WTC11 (cell line): ENCODE measurements at places on chromosomes 5 and 9. TPM values are rescaled to one million over a fixed set of nuclear protein-coding genes. Genes with fewer than 3 reads are reported as not detected.

Gene AGXT2
- total RNA-seq: not detected in 3 replicates

Gene PDE8B
- total RNA-seq: 0.31 to 0.62 TPM (median 0.53 TPM) in 3 replicates

GRCh38 chr9:110066929-110067716 lies 140.8 kb downstream of the C9orf152 start:
- DNase-seq: no peak

GRCh38 chr5:158589939-158590338 lies 509.8 kb downstream of the EBF1 start:
- DNase-seq: no peak

DNA sequence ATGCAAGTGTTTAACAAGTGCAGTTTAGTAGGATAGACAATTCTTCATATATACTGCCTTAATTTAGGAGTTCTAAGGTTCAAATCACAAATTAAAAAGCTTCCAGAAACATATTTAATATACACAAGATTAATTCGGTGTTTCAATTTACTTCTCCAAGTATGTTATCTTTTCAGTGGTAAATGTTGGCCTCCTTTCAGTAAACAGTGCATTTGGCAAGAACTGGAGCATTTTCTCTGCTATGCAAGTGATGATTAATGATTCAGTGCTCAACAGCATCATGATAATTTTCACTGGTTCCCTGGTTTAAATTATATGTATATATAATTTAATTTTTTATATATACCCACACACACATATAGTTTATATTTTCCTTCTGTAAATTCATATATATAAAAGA lies 541.7 kb downstream of the EFNA5 start:
- DNase-seq: no peak

- DNase-seq: no peak
Observed at GRCh38 chr5:180387798-180388197, 34.7 kb upstream of the GFPT2 start.

DNA sequence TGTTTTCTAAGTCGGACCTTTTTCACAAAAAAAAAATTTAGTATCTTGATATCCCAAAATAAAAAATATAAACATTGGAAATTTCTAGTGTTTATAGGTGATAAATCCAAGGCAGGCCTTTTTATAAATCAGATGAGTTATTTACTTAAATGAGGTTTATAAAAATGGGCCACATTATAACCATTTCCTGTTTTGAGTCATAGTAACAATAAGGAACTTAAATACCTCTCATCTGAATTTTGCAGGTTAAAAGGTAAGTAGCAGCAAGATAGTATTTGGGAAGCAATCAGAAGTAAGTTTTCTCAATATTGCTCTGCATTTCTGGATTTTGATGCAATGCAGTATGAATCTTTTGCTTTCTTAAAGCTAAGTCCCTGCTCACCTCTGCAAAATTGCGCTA lies 3.9 kb downstream of the SPTAN1 start:
- DNase-seq: no peak

DNA sequence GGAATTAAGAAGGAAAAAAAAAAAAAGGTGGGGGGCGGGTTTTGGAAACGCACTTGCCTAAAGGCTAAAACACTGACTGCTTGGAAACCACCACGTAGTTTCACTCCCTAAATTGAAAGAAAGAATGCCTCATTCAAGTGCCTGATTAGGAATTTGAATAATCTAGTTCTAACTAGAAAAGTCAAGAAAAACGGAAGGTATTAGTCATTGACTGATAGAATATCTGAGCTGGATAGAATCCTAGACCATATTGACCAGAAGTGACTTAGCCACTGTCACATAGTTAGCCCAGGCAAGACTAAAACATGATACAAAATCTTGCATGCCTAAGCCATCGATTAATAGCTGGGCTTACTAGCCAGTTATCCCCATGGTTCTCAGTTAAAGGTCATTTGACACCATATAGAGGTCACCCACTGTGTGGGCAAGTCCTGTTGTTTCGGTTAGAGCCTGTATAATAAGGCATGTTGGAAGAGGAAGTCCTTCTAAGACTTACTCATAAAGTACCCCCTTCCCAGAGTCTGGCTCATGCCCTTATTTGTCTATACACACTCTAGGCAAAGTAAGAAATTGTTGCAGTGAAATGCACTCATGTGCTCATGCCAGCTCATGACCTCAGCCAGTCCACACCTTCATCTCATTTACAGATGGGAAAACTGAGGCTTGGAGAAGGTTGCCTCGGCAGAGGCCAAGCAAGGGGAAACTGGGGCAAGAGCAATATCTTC lies 40.2 kb downstream of the SH3RF2 start:
- DNase-seq: no peak

GRCh38 chr9:137449931-137450538 lies 8.9 kb upstream of the ENTPD8 start:
- no peak for DNase-seq

GRCh38 chr5:147426640-147427327 lies 83.1 kb downstream of the DPYSL3 start:
- DNase-seq: no peak
